Stimulated activated CD8-positive, alpha-beta memory T cell treated with anti-CD3 and anti-CD28 coated beads, Interleukin-4, amount 100 ng/mL, for 4 hours (primary cell): ENCODE measurements at places on chromosomes 16 and 17.

DNA sequence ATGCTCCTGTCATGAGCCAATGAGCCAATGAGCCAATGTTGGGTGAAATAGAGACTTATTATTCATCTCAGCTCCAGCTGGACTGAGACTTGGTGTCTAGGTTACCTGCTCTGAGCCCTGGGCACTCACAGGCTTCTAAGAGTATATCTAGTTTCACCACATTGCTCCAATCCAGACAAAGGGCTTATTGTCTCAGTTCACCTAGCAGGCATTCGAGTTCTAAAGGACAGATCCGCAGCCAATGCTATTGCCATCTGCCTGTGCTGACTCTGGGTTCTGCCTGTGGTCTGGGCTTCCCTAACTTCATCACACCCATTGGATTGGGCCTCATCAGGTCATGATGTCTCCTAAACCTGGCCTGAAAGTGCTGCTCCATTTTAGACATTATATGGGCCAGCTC, 66.1 kb upstream of the HS3ST4 start:
- DNase-seq: no peak

- no peak for DNase-seq
Observed at GRCh38 chr16:82504836-82505235, 121.9 kb upstream of the CDH13 start.

- DNase-seq: no peak
Observed at GRCh38 chr17:37742116-37742761, 2.6 kb downstream of the HNF1B start.

DNA sequence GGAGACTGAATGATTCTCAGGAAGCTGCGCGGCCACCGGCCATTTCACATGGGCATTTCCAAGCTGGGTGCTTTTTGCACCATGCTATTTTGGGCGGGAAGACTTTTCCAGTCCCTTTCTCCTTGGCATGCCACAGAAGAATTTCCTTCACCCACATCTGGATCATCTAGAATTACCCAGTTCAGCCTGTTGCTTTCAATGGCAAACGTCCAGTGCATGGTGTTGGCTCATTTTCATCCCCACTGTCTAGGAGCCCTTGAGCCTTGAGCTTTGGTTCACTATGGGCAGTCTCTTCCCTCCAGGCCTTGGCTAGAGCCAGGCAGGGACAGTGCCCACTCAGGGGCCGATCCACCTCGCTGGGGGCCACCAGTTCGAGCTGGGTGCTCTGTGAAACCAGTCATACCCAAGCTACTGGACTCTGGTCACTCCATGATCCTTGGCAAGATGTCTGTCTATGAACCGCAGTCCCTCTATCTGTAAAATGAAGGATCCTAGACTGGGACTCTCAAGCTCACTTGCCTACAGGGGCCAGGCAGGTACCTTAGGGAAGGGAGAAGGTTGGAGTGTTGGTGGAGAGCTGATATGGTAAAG, 71.1 kb downstream of the CYLD start:
- no peak for DNase-seq

DNA sequence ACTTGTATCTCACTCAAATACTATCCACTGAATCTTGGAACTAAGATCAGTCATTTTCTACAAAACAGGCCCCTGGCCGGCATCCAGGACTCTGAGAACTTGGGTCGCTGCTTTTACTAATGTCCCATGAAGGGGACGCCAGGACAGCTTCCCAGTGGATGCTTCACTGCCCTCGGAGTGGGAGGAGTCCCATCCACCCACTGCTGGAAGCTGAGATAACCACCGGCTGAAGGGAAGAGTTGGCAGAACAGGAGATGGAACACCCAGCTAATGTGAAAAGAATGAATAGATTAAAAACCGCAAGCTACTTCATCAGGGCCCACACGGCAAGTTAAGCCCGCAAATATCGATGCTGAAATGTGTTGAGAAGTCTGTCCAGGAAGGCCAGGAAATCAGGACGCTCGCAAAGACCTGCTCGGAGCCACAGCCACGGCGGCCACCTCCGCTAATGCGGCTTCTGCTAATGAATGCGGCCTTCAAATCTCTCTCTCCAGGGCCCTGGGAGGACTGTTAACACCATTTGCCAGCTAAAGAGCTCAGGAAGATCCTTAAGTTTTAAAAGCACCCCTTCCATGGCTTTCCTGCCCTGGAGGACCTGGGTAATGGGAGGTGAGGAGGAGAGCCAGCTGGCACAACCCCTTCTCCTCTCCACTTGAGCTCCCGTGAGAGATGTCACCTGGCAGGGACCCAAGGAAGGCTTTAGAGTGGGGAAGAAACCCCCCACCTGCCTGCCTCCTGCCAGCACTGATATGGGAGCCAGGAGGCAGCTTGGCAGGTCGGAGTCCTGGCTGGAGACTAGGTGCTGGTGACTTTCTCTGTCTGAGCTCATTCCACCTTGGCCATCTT, 226.6 kb upstream of the RPL38 start:
- no peak for DNase-seq

DNA sequence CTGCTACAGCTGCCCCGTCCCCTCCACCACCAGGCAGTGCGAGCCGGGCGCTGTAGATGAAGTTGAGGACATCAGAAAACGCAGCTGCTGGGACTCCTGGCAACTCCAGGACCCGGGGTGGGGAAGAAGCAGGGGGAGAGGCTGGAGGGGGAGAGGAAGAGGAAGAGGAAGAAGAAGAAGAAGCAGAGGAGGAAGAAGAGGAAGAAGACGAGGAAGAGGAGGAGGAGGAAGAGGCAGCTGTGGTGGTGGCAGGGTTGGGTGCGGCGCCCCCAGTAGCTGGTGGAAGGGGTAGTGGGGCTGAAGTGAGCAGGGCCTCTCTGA, 13.2 kb downstream of the ZBTB4 start:
- no peak for DNase-seq

- DNase-seq: no peak
Observed at GRCh38 chr16:11985250-11985649, 8.7 kb downstream of the SNX29 start.

GRCh38 chr16:83198977-83199376, 572.2 kb downstream of the CDH13 start:
- DNase-seq: no peak

GRCh38 chr16:2520784-2521531, 787 bp downstream of the AMDHD2 start:
- DNase-seq: no peak

GRCh38 chr17:74760404-74761105, 12.1 kb downstream of the NHERF1 start:
- DNase-seq: no peak

DNA sequence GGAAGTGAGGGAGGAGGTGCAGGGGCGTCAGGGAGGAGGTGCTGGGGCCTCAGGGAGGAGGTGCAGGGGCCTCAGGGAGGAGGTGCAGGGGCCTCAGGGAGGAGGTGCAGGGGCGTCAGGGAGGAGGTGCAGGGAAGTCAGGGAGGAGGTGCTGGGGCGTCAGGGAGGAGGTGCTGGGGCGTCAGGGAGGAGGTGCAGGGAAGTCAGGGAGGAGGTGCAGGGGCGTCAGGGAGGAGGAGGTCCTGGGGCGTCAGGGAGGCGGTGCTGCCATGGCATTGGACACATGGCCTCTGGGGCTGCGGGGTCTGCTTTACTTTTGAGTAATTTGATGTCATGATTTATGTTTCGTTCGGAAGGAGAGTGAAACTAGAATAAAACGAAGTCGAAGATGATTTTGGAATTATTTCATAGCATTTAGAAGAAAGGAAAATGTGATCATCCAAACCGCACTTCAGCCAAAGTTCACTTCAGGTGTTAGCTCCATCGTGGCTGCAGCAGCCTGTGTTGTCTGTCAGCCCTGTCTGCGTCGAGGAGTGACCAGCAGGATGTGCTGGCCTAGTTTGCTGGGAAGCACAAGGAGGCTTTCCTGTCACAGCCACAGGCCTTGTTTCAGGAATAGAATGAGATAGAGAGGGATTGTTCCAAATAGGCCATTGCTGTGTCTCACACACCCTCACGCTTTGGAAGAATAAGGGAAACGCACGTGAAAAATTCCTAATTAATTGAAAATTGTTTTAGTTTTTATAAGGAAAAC, 42.8 kb downstream of the RAB11FIP3 start:
- no peak for DNase-seq

- no peak for DNase-seq
Observed at GRCh38 chr17:7997186-7997585, 5.2 kb upstream of the GUCY2D start.

GRCh38 chr16:81237282-81237681, 1.2 kb upstream of the BCO1 start:
- no peak for DNase-seq

- no peak for DNase-seq
Observed at GRCh38 chr17:64036198-64036922, 15.9 kb upstream of the ICAM2 start.

DNA sequence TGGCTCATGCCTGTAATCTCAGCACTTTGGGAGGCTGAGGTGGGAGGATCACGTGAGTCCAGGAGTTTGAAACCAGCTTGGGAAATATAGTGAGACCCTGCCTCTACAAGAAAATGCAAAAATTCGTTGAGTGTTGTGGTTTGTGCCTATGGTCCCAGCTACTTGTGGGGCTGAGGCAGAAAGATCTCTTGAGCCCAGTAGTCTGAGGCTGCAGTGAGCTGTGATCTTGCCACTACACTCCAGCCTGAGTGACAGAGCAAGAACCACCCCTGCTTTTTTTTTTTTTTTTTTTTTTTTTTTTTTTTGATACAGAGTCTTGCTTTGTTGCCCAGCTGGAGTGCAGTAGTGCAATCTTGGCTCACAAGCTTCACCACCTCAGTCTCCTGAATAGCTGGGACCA, 34.0 kb downstream of the ITGB3 start:
- DNase-seq: no peak

DNA sequence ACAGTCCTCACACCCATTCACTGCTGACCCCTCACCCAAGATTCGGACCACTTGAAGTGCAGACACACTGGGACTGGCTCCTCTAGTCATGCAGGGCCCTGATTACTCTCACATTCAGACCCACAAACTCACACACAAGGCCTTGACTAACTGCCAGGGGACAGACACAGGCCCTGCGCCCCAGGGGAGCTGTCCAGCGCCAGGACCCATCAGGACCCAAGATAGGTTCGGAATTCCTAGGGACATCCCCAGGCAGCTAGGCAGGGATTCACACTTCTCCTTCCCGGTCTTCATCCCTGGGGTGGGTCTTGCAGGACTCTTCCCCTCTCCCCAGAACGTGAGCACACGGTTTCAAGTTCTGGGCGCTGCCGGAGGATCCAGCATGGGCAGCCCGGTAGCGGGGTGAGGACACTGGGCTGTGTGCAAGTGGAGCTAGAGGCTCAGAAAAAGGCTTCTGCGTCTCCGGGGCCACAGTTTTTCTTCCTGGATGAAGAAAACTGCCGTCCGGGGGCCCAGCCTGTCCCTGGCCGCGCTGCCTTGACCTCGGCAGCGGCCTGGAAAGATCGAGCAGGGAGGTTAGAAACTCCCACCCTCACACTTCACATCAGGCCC, 1.6 kb downstream of the SEZ6 start:
- no peak for DNase-seq

GRCh38 chr16:5060073-5060641, 5.6 kb downstream of the C16orf89 start:
- DNase-seq: no peak

DNA sequence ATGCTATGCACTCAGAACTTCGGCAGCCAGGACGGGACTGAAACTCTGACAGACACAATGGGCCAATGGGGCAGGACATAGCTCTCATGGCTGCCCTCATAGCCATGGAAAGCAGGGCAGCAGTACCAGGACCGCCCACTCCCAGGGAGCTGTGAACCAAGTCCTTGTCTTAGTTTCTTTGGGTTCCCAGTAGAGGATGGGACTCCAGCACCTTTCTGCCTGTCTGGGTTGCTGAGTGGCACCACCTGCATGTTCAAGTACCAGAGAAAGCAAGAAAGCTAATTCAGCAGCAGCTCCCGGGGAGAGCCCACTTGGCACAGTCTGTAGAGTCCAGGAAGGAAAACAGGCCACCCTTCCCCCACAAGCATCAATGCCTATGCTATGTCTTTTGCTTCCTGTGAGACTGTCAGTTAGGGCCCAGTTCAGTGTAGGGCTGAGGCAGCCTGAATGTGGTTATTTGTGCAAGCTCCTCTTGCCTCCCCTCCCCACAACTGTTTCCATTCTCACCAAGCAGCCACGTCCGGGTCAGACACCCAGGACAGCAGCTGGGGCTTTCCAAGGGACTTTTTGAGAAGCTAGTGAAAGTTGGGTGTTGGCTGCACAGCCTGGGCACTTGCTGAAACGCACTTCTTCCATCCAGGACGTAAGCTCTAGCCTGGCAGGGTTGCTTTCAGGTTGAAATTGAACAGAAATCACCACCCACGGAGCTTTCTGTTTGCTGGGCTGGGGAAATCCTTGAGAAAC, 7.8 kb downstream of the SUPT4H1 start:
- DNase-seq: peak; percentile 71

DNA sequence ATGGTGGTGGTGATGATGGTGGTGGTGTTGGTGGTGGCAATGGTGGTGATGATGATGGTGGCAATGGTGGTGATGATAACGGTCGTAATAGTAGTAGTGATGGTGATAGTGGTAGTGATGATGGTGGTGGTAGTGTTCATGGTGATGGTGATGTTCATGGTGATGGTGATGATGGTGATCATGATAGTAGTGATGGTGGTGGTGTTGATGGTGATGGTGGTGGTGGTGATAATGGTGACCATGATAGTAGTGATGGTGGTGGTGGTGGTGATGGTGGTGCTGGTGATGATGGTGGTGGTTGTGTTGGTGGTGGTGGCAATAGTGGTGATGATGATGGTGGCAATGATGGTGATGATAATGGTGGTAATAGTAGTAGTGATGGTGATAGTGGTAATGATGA, 68.0 kb downstream of the SOX9 start:
- DNase-seq: no peak

DNA sequence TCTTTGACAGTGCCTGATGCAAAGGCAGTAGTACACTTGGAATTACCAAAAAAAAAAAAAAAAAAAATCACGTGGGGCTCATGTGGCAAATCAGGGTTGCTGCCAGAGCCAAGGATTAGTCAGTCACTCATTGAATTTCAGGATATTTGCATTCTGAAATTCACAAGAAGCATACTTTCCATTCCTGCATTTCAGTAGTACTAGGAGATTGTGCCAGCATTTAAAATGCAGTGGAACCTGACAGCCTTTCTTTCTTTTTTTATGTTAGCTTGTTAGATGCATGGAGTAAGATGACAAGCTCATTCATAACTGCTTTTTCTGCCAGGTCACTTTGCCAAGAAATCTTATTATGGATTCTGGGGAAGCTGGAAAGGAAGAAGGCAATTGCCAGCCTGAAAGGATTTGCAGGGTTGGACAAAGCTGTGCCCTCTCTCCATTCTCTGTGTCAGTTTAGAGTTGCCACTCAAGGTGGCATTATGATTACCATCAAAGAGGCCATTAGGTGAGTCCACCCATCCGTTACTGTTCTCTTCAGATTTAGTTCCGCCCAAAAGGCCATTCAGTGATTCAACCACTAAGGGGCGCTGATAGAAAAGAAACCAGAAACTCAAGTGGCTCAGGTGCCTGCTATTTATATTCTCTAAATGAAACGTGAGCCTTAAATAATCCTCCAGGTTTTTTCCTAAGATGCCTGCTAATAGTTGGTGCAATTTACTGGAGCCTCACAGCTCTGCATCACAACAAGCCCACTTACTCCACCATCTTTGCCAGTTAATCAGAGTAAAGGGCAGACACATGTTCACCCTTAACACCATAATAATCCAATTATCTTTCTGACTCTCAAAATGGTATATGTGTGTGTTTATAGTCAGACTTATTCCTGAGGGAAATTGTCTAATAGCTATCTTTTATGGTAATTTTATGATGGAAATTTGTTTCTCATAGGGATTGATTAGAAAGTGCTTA, 59.0 kb downstream of the TANGO6 start:
- no peak for DNase-seq

- DNase-seq: no peak
Observed at GRCh38 chr17:67018471-67019434, 25.6 kb upstream of the CACNG1 start.

GRCh38 chr16:24677388-24677787, 52.1 kb upstream of the TNRC6A start:
- no peak for DNase-seq

GRCh38 chr16:64159976-64160375, 961.9 kb downstream of the CDH11 start:
- DNase-seq: no peak
